Activated naive CD4-positive, alpha-beta T cell (primary cell): ENCODE measurements at places on chromosomes 3 and 15.

- DNase-seq = no peak
Observed at GRCh38 chr15:38263251-38263650, 10.6 kb downstream of the SPRED1 start.

DNA sequence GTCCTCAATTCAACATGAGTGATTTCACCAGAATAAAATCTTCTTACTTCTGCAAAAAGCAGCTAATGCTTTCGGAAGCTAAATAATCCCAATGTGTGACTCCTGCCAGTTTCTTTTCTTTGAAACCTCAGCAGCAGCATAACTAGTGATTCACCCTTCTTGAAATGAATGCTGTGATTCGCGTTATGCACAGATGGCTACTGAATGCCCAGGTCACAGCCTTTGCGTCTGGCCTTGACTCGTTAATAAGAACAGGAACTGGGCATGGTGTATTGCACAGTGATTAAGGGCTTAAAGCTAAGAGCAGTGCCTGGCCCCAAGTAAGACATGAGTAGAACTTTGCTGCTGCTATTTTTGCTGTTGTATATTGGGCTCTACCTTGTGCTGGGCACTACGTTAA, 19.0 kb downstream of the CGNL1 start:
- DNase-seq = no peak

DNA sequence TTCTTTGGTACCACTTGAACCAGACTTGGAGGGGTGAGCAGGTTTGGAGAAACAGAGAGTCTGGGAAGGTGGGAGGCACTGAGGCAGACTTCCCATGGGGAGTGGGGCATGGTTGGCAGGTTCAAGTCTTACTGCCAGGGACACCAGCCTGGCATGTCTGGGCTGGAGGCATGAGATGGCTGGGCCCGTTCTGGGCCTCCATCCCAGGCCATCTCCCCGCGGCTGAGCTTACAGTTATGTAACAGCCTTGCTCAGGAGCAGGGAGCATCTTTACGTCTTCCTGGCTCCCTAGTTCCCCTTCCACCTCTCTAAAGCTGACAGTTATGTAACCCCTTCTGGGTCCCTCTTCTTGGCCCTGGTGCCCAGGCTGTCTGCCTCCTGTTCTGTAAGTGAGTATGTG, 12.4 kb downstream of the VIPR1 start:
- DNase-seq = no peak

DNA sequence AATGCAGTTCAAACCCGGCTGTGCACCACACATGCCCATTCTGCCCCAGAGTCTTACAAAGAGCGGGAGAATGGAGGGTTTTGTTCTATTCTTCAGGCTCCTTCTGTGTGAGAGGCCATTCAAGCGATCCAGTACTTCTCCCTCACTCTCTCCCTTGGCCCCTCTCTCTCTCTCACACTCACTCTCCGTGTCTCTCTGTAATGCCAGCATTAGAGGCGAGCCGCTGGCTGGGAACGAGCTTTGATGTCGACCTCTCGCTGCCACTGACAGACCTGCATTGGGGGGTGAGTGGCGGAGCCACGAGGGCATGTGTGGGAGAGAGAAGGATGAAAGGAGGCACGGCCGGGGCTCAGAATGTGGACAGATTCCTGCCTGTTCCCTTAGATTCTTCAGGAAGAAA, 231.7 kb upstream of the ARRDC4 start:
- DNase-seq = no peak

DNA sequence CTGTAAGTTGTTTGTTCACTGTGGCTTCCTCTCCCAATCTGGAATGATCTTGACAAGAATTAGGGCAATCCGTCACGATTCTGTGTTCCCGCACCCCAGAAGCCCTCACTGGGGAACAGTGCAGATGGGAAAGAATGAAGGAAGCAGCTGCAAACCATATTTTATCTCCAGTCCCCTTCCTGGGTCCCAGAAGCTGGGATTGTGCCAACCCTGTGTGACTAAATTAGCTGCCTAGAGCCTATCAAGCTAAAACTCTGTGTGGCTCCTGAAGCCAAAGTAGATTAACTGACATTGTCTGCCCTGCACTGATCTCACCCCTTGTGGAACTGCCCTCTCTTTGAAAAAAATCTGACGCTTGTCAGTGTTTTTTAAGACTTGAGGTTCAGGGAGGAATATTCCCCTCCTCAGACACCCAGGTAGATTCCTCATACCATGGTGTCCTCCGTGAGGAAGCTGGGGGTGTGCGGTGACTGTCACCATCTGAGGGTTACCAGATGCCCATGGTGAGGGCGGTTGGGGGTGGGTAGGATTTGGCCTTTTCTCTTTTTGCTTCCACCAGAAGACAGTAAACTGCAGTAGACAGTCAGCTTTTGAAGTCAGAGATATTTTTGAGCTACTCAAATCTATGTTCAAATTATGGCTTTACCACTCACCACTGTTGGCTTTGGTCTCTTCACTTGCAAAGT, 358.3 kb upstream of the TPM1 start:
- DNase-seq = no peak

GRCh38 chr15:72463702-72464101, 10.4 kb upstream of the ARIH1 start:
- no peak for DNase-seq

GRCh38 chr3:118781839-118782238, 252.8 kb downstream of the IGSF11 start:
- DNase-seq = no peak

- no peak for DNase-seq
Observed at GRCh38 chr3:155631323-155632019, 113.4 kb downstream of the PLCH1 start.

- no peak for DNase-seq
Observed at GRCh38 chr15:76058714-76059319, 968 bp upstream of the TMEM266 start.

DNA sequence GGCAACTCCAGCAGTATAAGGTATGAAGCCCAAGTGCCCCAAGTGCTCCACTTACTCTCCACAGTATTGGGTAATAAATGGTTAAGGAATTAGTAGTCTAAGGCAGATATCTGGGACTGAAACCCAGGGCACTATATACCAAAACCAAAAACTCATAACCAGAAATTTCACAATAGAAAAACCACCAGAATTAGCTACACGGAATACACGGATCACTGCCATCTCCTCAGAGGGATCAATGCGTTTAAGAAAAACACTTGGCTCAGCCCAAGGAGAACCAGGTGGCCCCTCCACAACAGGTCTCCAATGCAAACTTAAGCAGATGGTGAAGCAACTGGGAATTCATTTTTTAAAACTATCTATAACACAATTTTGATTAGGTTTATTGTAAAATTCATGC, 83.6 kb downstream of the FAIM start:
- no peak for DNase-seq

GRCh38 chr3:88101142-88101541, 42.1 kb downstream of the ZNF654 start:
- no peak for DNase-seq

- DNase-seq = no peak
Observed at GRCh38 chr15:98904544-98904943, 103.0 kb downstream of the PGPEP1L start.

- DNase-seq = no peak
Observed at GRCh38 chr3:161104561-161105551, at the start of gene B3GALNT1. TSS of gene B3GALNT1 (minus strand) at chr3:161105349. CDS start at chr3:161086754, 18,595 bp downstream.

- DNase-seq = no peak
Observed at GRCh38 chr3:140421884-140422283, 256.0 kb upstream of the TRIM42 start.

DNA sequence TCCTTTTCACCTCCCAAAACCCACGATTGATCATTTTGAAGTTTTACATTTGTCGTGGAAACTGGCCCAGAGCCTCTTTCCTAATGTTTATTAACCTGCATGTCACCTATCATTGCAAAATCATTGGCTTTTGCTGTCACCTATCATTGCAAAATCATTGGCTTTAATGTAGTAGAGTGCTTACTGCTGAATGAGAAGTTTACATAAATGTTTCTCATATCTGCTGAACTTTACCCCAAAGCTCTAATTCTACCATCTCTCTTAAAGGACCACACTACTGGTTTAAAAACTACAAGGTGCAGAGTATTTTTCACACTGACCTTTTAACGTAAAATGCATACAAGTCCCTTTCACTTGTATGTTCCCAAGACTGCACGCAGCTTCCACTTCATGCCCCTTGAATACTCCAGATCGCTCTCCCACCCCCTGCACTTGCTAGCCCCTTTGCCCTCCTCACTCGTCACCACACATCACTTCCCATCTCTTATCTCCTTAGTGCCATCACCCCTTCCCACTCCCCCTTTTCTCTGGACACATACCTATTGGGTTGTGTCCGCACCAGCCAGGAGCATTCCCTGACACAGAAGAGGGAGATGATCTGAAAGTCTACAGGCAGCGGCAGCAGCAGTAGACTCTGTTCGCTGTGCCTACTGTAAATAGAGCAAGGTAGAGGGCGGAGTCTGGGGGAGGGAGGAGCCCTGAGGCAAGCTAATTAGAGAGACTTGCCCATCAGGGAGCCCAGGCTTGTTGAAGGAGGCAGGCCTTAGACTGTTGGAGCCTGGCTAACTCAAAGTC, 30.2 kb upstream of the ATOSA start:
- DNase-seq = no peak

DNA sequence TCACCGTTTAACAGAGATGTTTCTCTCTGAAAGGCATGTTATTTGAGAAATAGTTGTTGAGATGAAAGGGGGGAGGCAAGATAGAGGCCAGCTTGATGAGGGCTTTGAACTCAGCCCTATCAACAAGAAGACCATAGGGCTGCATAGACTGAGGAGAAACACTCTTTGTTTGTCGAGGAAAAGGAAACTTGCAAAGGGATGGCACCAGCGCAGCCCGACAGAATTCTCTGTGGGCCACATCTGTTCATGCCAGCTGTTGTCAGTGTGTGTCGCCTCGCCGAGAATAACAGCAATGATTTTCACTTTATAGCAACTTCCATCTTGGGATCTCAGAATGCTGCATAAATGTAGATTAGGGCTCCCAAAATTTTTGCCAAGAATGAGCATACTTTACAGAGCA, 478.3 kb upstream of the TPRG1 start:
- no peak for DNase-seq

DNA sequence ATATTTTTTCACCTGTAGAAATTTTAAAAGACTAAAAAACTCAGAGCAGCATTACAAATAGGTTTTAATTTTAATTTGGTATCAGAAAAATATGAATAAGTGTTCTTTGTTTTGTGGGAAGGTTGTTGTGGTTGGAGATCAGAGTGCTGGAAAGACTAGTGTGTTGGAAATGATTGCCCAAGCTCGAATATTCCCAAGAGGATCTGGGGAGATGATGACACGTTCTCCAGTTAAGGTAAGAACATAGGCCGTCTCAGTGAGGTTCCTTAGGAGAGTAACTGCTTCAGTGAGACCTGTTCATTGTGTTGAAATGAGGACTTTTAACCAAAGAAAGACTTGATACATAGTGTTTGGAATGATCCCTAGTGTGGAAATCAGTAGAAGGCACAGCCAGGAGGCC, 44.8 kb downstream of the OPA1 start:
- no peak for DNase-seq

DNA sequence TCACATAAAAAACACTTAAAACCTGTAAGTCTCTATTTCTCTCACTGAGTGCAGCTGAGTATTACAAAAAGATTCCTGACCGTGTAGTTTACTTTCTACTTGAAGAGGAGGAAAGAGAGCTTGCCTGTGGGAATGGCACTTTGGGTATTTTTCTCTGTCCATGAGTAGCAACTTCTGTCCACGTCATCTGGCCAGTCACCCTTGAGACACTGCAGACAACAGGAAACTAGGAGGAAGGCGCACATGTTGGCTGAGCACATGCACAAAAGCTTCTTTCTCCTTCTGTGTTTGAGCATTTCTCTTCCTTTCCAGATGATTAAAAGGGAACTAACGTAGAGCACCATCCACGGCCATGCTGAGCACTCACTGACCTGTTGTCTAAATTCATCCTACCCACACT, 19.7 kb downstream of the STARD5 start:
- DNase-seq = no peak

DNA sequence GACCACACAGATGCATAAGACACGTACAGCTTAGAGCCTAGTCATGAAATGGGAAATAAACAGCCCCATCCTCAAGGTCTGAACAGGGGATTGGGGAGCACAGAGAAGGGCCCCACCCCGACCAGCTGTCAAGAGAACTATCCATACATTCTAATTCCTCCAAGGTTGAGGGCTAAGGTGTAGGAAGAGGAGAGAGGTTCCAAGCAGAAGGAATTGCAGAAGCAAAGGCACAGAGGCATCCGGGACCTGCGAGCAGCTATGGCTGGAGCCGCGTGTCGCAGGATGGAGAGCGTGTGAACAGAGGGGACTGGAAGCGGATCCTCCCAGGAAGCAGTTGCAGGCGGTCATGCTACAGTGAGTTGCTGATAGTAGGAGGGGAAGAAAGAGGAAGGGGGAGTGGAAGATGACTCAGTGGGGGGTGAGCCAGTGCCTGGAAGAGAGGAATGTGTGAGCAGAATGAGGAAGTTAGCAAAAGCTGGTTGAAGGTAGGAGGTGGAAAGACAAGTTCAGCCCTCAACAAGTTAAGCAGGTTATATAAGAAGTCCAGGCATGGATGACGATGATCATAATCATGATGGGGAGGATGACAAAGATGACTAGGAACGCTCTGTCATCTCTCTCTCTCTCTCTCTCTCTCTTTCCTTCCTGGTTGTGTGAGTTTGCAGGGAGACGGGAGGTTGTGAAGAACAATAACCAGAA, 89.7 kb downstream of the LIPC start:
- DNase-seq = no peak

DNA sequence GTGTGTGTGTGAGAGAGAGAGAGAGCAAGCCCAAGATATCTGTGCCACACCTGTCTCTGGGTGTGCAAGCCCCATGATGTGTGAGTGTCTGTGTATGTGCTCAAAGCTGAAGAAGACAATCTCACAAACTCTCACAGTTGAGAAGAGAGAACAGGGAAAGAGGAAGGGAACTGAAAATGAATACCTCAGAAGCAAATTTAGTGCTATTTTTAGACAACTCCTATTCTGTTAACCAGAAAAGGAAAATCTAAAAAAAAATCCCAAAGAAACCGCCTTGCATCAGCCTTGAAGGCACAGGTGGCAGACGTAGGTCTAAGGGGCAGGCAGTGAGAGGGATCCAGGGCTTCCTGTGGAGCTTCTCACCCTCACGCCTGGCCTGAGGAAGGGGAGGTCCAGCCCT, 47.8 kb downstream of the ATP2B2 start:
- DNase-seq = no peak

- DNase-seq = no peak
Observed at GRCh38 chr15:62769604-62770003, 272.9 kb upstream of the TPM1 start.

DNA sequence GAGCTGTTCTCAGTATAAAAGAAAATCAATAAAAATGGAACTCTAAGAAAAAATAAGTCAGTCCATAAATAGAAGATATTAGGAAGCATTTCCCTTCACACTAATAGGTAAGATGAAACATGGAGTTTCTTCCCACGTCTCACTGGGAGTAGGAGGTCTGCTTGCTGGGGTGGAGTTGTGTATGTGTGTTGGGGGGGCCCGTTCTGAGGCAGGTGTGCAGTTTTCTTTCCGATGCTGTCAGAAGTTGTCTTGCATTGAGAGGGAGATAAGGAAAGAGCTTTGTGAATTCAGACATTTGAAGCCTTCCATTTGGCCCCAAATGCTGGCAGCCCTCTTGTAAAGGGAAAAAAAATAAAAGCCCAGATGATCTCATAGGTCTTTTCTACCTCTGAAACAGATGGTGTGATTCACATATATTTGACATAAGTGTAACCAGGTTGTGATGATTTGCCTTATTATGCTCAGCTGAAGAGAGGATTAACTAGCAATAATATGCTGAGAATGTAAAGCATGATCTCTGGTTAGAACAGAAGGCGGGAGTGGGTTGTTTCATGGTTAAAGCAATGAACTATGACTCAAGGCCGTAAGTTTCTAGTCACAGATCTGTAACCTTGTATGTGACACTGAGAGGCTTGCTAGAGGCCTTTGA, 8.8 kb downstream of the RASGRP1 start:
- DNase-seq = no peak

GRCh38 chr3:69282181-69282580, 103.7 kb downstream of the FRMD4B start:
- peak; percentile 3 for DNase-seq

- no peak for DNase-seq
Observed at GRCh38 chr15:101139986-101140696, 111.7 kb downstream of the CHSY1 start.
